Erythroblast (primary cell): ENCODE measurements at places on chromosomes 16 and 17.

DNA sequence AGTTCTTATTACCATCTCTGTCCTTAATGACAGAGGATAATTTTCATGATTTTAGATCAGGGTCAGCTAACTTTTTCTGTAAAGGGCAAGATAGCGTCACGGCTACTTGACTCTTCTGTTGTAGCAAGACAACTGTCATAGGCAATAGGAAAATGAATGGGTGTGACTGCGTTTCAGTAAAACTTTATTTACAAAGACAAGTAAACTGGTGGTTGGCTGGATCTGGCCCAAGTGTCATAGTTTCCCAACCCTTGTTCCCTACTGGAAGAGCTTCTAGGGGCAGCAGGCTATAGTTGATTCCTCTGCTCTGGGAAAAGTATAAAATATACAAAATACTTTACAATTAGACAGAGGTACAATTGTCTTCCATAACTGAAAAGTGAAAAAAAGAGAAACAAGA is 50.6 kb upstream of the VPS4A start:
- DNase-seq = no peak

GRCh38 chr16:65831903-65832666 is 534.4 kb upstream of the CDH5 start:
- no peak for DNase-seq

DNA sequence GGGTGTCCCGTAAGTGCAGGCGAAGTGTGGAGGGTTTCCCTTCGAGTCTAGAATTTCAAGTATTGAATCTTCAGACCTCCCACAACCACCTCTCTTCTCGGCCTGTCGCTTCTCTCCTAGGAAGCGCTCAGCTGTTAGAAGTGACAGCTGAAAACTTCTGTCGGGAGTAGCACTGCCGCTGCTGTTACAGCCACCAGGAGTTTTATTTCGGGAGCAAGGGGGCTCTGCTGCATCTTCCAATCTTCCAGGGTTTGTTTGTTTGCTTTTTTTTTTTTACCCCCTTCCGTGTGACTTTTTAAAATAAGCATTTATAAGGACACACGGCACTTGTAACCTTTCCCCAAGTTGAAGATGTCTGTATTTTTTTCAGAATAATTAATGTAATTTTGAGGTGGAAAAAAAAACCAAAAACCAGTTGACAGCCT is 767 bp downstream of the RPS6KB1 start:
- DNase-seq = no peak

- DNase-seq = no peak
These were observed 80.4 kb downstream of the ABCC12 start for GRCh38 chr16:48075398-48075797.

- DNase-seq = no peak
These were observed 300.1 kb downstream of the FOXL1 start for GRCh38 chr16:86878236-86879080.

- DNase-seq = peak; percentile 14
These were observed 2.1 kb downstream of the NMT1 start for GRCh38 chr17:45063198-45063597.

DNA sequence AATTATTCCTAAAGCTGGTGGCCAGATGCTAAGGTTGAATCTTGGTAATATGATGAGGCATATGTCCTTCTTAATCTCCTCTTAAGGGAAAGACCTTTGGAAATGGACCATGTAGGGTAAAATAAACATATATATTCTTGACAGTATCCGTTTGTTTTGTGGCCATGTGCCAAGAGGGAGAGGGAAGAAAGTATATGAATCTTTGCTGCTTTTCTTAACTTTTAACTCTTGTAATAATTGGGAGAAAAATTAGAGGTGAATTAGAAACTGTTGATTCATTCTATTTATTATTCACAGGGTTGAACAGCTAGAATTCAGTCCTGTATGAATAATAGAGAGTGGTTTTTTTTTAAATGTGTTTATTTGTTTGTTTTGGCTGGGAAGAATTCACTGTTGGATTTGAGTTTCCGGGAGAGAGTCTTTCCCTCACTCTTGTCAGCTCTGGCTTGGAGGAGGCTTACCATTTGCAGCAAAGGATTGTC is 31.6 kb downstream of the AATF start:
- no peak for DNase-seq
